ENCODE measurements at places on chromosomes 1 and 21.
A peak's percentile ranks its signal among the peaks of the same experiment; 100 is the strongest.

GRCh38 chr1:208139434-208140045 lies 104.6 kb downstream of the PLXNA2 start:
- DNase-seq = no peak

- no peak for DNase-seq
These were observed 1.5 kb upstream of the MXRA8 start for GRCh38 chr1:1359664-1360468.

GRCh38 chr1:187630653-187631380 lies 802.1 kb downstream of the PLA2G4A start:
- DNase-seq = no peak

DNA sequence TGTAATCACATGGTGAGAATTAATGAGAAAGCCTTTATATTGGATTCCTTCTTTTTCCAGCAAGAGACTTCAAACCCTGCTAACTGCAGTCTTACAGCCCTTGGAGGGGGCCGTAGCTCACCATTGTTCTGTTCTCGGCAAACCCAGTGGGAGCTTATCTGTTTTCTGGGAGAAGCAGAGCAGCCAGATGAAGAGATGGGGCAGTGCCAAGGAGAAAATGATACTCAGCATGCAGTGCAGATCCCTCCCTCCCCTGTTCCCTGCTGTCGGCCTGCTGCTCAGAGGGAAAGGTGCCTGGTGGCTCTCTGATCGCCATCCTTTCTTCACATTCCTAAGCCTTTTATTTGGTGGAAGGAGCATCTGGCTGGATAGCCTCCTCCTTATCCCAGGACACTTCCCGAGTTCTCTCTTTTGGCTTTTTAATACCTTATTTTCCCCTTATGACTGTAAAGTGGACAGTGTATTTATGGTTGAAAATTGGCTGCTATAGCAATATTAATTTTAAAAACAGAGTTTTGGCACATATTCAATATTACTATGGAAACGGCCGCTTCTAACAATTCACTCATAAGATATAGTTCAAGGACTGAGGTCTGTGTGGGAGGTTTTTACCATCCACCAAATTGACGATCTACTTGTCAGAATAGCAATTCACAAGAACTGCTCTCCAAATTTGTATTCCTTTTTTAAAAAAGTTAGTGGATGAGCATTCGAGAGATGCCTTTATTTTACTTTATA lies 203.4 kb downstream of the CRB1 start:
- DNase-seq = no peak

DNA sequence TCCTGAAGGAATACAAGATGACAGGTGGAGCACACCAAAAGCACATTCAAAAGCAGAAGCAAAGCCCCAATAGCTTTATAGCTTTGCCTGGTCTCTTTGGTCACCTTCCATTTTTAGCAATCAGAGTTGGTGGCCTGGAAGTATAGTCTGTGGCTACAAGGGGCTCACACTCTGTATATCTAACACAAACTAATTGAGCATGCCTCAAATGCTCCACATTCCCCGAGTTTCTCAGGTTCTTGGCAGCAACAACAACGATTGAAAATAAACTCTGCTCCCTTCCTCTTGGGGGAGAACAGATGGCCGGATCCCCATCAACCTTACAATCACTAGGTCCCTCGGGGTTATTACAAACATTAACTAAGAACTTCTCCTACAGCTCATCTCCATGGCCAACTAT lies 24.9 kb upstream of the TADA1 start:
- no peak for DNase-seq

DNA sequence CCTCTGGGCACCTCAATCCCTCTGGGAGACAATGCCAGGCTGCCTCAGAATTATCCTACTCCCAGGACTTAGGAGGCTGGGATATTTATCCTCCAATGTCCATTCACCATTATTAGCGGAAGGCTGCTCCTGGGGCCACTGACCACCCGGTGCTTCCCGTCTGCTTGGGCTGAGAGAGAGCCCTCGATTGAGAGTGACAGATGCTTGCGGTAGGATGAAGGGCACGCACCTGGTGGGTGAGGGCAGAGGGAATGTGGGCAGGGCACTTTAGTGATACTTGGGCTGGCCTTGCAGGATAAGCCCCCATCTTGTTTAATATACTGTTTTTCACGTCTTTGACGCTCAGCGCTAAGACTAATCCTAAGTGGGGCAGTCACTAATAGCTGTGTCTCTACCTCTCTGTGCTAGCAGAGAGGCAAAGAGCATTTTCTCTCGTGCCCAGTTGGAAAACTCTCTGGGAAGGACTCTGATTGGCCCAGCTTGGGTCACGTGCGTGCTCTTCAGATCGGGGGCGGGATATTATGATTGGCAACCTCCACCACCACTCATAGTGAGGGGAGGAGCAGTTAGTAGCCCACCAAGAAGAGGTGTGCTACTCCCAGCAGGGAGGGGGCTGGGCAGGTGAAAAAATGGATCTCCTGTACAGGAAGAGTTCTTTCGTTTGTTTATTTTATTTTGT lies 10.6 kb upstream of the PARS2 start:
- DNase-seq = peak; percentile 51

DNA sequence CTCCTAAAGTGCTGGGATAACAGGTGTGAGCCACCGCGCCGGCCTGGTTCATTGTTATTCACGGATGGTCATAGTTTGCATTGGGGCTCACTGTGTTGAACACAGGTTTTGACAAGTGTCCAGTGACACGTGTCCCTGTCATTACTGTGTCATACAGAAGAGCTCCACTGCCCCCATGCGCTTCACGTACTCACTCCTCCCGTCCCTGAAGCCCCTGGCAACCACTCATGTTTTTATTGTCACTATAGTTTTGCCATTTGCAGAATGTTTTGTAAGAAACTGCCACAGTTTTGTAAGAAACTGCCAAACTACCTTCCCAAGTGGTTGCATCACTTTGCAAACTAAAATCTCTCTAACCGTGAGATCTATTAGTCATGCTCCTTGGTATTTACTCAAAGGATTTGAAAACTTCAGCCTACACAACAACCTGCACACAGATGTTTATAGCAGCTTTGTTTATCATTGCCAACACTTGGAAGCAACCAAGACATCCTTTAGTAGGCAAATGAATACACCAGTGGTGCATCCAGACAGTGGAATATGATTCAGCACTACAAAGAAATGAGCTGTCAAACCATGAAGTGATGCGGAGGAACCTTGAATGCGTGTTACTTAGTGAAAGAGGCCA lies 163.2 kb upstream of the COL6A1 start:
- no peak for DNase-seq

DNA sequence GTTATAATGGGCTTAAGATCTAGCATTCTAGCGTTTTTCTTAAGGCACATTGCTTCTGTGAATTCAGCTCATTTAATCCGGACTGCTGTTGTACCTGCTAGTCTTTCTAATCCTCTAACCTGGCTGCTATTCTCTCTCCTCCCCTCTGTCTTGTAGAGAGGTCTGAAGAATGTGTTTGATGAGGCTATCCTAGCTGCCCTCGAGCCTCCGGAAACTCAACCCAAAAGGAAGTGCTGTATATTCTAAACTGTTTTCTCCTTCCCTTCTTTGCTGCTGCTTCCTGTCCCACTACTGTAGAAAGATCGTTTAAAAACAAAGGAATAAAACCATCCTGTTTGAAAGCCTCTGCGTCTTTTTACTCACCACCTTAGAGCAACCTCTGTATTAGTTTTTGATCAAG lies 37.3 kb downstream of the CDC42 start:
- DNase-seq = no peak

GRCh38 chr1:83822208-83822607 lies 176.7 kb downstream of the TTLL7 start:
- DNase-seq = no peak

GRCh38 chr1:67441183-67441582 lies 11.0 kb upstream of the SERBP1 start:
- DNase-seq = peak; percentile 81

DNA sequence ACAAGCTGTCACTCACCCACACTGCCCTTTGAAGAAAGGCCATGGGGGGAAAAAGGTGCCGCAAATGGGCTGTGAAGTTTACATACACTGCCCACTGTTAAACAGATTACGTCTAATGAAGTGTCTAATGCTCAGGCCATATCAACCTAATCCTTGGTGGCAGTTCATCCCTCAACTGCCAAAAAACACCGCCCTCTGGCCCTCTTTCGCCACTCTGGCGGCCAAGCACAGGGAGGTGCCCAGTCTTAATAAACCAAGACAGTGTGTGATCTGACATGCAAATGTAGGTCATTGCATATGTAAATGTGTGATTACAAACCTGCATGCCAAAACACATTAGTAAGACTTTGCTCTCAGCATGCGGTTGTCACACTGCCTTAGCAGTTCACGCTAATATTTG lies 89.5 kb downstream of the NEK7 start:
- DNase-seq = no peak

DNA sequence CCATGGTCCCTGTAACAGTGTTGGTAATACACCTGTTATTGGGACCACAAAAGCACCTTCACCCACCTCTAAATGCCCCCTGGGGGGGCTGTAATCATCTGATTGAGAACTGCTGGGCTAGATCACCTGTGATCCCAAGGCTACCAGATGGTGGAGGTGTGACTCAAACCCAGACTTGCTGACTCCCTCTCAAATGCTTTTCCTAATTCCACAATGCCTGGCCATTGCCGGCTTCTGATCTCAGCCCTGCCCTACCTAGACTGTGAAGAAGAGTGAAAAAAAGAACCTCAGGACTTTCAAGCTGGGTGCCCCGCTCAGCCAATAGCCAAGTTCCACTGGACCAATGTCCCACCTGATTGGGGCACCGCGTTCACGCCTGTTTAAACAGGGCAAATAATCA lies 9.6 kb downstream of the TMEM9 start:
- DNase-seq = no peak

GRCh38 chr1:79235301-79236002 lies 228.9 kb upstream of the ADGRL4 start:
- peak; percentile 19 for DNase-seq

DNA sequence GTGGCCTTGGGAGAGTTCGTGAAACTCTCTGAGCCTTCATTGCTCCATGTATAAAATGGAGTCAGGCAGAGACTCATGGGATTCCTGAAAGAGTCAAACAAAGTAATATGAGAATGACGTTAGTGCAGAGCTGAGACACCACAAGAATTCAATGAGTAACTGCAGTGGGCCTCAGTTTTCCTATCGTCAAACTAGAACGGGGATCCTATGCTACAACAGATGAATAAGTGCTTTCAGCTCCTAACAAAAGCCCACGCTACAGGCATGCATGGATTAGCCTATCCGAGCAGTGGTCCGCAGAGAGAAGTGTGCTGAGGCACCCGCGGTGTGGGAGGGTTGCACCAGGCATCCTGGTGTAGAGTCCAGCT lies 124.7 kb downstream of the SYF2 start:
- DNase-seq = no peak

DNA sequence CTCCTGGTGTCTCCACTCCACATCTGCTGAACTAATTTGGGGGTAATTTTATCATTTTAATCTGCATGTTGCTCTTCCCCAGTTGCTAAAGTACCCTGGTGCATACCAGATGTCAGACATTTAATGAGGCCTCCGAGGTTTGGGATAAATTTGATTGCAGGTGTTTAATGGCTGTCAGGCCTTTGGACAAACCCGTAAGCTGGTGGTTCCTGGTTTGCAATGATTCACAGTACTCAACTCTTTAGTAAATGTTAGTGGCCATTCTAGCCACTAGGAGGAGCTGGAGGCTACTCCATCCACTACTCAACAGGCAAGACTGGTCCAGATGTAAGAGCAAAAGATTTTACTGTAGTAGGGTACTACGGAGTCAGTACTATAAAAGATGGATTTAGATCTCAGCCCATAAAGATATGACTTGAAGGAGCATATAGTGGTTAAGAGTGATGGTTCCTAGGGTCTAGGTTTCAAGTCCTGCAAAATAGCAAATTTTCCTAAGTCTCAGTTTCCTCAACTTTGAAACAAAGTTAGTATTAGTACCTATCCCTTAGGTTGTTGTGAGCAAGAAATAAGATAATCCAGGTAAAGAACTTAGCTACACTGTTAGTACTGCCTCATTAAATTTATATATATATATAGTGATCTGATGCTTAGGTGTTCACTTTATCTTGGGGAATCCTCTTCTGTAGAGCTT lies 132.8 kb downstream of the SNX7 start:
- peak; percentile 50 for DNase-seq

GRCh38 chr1:113333056-113333455 lies 57.3 kb upstream of the MAGI3 start:
- DNase-seq = no peak

Measured in HAP-1 (cell line).